ENCODE measurements at places on chromosomes 1 and 21. TPM values are rescaled to one million over a fixed set of nuclear protein-coding genes. Genes with fewer than 3 reads are reported as not detected.
A peak's percentile ranks its signal among the peaks of the same experiment; 100 is the strongest.

Gene C1orf167
- not detected for total RNA-seq

Gene ERMAP
- total RNA-seq, result 5.7 TPM

Gene UBE2U
- not detected for total RNA-seq

Gene NR1I3
- total RNA-seq, result not detected

- no peak for DNase-seq
- no peak overlapping the region for H3K27ac ChIP-seq
- H3K4me1 ChIP-seq, result peaks cover 13% of the 10 kb centered on the region
- no peak overlapping the region for H3K4me3 ChIP-seq
- H3K27me3 ChIP-seq, result no peaks in the 10 kb centered on the region
Observed at GRCh38 chr1:231678011-231678432, 51.4 kb downstream of the DISC1 start.

GRCh38 chr1:56464294-56464693, 115.1 kb downstream of the PLPP3 start:
- H3K4me1 ChIP-seq, result no peaks in the 10 kb centered on the region
- no peaks in the 10 kb centered on the region for H3K27me3 ChIP-seq
- no peak overlapping the region for H3K4me3 ChIP-seq
- H3K36me3 ChIP-seq, result no peaks in the 10 kb centered on the region

GRCh38 chr1:206503591-206504362, 3.6 kb upstream of the RASSF5 start:
- H3K36me3 ChIP-seq, result peaks cover 19% of the 10 kb centered on the region
- H3K27me3 ChIP-seq, result peaks cover 10% of the 10 kb centered on the region
- H3K4me1 ChIP-seq, result peaks cover 44% of the 10 kb centered on the region
- DNase-seq, result peak; percentile 56
- peak overlapping the region; percentile 9 for H3K4me3 ChIP-seq

GRCh38 chr1:214753236-214753852, 150.3 kb downstream of the CENPF start:
- no peak overlapping the region for H3K27ac ChIP-seq
- H3K4me1 ChIP-seq, result no peaks in the 10 kb centered on the region
- H3K4me3 ChIP-seq, result no peak overlapping the region

DNA sequence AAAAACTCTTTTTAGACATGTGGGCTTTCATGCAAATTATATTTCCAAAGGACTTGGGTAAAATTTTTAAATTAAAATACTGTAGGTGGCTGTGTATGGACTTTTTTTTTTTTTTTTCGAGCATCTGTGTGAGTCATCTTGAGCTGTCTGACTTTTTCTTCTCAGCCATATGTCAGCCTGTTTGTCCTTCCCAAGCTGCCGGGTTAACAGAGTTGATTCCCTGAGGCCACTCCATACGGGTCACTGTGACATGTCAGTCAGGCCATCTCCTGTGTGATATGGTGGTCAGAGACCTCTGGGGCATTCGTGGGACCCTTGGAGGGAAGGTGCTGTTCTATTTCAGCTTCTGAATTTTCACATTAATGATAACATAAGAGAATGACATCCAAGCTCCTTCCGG, 148.3 kb downstream of the KCNJ6 start:
- no peaks in the 10 kb centered on the region for H3K36me3 ChIP-seq
- H3K27me3 ChIP-seq, result no peaks in the 10 kb centered on the region
- H3K4me3 ChIP-seq, result no peak overlapping the region
- no peak for DNase-seq
- no peaks in the 10 kb centered on the region for H3K4me1 ChIP-seq

- no peak overlapping the region for H3K4me3 ChIP-seq
- no peaks in the 10 kb centered on the region for H3K4me1 ChIP-seq
- no peak for DNase-seq
- H3K27me3 ChIP-seq, result no peaks in the 10 kb centered on the region
Observed at GRCh38 chr21:35113064-35113463, 64.0 kb upstream of the RUNX1 start.

DNA sequence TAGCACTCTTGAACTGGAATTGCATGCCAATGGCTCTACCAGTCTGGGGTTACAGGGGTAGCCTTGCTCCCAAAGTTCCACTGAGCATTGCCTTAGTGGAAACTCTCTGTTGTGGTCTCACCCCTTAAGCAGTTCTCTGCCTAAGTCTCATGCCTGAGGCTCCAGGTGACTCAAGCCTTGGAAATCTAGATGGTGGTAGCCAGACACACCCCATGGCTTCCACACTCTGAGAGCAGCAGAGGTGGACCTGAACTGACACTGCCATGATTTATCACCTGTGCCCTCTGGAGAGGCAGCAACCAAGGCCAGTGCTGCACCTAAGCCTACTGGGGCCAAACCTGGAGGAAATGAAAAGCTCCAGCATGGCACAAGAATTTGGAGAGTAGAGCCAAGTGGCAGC, 285.7 kb upstream of the PKN2 start:
- no peak for DNase-seq
- no peaks in the 10 kb centered on the region for H3K36me3 ChIP-seq
- no peaks in the 10 kb centered on the region for H3K4me1 ChIP-seq
- no peaks in the 10 kb centered on the region for H3K27me3 ChIP-seq

DNA sequence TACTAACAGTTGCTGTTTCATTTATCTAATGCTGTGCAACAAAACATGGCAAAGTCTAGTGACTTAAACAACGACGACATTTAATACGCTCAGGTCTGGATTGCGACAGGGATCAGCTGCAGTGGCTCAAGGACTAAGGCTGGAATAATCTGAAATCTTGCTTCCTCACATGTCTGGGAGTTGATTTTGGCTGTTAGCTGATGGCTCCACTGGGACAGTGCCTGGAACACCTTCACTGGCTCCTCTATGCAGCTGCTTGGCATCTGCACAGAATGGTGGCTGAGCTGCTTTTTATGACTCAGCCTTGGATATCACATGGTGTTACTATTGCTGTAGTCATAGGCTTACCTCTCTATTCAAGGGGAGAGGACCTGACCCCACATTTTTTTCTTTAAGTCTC, 24.0 kb upstream of the BTG3 start:
- no peak overlapping the region for H3K27ac ChIP-seq
- no peak overlapping the region for H3K4me3 ChIP-seq
- no peaks in the 10 kb centered on the region for H3K4me1 ChIP-seq

- H3K4me3 ChIP-seq, result no peak overlapping the region
- H3K27me3 ChIP-seq, result peaks cover 4% of the 10 kb centered on the region
- no peak overlapping the region for H3K27ac ChIP-seq
- H3K4me1 ChIP-seq, result no peaks in the 10 kb centered on the region
- no peaks in the 10 kb centered on the region for H3K36me3 ChIP-seq
- DNase-seq, result no peak
Observed at GRCh38 chr1:93518516-93518915, 70.6 kb downstream of the FNBP1L start.

DNA sequence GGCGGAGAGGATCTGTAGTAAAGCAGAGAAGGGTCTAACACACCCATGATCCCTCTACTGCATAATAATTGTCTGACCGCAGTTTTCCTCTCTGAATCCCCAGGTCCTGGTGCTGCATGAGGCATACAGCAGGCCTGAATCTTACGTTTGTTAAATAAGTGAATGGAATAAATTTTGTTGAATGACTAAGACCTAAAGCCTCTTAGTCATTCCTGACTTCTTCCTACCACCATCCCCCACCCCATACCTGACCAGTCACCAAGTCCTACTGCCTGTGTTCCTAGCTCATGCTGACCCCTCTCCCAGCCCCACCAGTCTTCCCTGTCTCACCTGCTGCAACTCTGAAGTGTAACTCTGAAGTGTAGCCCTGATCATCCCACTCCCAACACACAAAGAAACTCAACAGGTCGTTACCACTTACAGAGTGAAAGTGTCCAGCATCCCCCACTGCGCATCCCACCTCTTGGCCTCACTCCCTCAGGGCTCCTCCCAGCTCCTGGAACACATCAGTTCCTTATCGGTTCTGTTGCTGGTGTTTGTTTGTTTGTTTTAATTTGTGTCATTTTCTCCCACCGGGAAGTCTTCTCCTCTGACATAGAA, 9.7 kb downstream of the GJA5 start:
- H3K27me3 ChIP-seq, result peaks cover 10% of the 10 kb centered on the region
- H3K4me1 ChIP-seq, result no peaks in the 10 kb centered on the region
- no peak overlapping the region for H3K4me3 ChIP-seq
- DNase-seq, result no peak
